Effector memory CD8-positive, alpha-beta T cell (primary cell): ENCODE measurements at places on chromosomes 12 and 14.
A peak's percentile ranks its signal among the peaks of the same experiment; 100 is the strongest.

DNA sequence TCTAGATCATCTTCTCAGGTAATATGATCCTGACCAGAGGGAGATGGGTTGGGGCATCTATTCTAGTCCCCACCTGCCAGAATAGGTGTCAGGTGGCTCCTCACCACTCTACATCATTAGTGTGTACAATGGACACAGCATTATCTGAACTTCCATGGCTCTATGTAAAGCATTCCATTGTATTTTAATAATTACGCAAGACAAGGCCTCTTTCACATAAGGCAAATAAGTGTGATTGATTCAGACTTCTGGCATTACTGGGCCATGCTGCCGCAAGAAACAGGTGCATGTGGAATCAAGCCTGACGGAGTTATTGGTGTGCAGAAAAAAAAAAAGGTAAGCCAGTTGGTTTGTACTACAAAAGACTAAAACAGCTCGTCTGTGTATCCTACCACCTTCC is 3.1 kb upstream of the DDHD1 start:
- DNase-seq = no peak

GRCh38 chr14:69887740-69888657 is 8.8 kb downstream of the SMOC1 start:
- DNase-seq = no peak

- DNase-seq = no peak
Observed at GRCh38 chr12:28811457-28811856, 337.6 kb upstream of the FAR2 start.

GRCh38 chr12:8446642-8447547 is 8.9 kb upstream of the CLEC6A start:
- DNase-seq = no peak

DNA sequence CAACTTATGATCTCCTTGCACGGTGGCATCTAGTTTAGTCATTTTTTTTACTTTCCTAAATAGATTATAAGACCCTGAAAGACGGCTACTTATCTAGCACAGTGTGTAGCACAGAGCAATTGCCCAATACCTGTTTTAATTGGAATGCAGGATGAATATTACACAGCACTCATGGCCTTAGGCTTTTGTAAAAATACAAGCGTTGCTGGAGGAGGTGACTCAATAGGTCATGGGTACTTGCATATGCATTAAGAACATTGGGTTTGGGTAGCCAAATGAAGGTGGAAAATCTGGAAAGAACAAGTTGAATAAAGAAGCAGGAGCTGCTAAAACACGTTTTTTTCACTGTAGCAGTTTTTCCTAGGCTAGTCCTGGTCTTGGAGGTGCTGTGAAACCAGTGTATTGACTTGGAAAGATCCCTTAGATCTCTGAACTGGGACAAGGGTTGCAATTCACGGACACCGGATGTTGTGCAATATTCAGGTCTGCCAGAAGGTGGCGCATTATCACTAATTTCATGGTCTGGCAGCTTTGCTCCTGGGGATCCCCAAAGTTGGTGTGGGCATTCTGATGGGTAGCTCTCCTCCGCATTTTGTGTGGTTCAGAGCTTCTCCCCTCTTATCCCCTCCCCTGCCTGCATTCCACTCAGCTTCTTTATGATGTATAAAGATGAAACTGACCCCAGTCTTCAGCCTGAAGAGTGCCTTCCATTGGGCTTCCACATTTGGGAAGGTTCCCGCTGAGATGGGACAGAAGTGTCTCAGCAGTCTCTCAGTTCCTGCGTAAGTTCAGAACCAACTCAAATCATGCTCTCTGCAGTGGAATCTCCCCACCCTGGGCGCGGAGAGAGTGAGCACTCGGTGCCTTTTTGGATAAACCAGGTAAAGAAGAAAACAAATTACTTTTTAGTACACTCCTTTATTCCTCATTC is 278.3 kb downstream of the NRXN3 start:
- DNase-seq = no peak

DNA sequence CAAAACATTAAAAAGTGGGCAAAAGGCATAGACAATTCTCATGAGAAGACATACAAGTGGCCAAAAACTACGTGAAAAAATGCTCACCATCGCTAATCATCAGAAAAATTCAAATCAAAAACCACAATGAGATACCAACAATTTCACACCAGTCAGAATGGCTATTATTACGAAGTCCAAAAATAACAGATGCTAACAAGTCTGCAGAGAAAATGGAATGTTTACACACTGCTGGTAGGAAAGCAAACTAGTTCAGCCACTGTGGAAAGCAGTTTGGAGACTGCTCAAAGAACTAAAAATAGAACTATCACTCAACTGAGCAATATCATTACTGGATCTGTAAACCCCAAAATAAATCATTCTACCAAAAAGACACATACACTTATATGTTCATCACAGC is 76.2 kb downstream of the PRKD1 start:
- no peak for DNase-seq

GRCh38 chr14:102554821-102555819 is 37.3 kb upstream of the RCOR1 start:
- DNase-seq = peak; percentile 43

- DNase-seq = no peak
Observed at GRCh38 chr12:88516811-88517210, 63.5 kb downstream of the KITLG start.

DNA sequence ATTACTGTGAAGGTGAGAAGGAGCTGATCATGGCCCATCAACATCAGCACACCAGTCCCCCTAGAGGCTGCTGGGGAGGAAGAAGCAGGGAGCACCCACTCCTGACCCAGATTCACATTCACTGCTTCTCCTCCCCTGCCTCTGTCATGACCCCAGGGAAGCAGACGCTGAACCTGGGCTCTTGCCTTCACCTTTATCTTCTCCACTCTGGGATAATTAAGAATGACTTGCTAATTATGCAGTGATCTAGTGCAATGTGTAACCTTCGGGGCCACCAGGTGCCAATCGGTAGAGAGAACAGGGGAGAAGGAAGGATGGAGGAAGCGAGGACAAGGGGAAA is 44.4 kb upstream of the IQSEC3 start:
- no peak for DNase-seq

DNA sequence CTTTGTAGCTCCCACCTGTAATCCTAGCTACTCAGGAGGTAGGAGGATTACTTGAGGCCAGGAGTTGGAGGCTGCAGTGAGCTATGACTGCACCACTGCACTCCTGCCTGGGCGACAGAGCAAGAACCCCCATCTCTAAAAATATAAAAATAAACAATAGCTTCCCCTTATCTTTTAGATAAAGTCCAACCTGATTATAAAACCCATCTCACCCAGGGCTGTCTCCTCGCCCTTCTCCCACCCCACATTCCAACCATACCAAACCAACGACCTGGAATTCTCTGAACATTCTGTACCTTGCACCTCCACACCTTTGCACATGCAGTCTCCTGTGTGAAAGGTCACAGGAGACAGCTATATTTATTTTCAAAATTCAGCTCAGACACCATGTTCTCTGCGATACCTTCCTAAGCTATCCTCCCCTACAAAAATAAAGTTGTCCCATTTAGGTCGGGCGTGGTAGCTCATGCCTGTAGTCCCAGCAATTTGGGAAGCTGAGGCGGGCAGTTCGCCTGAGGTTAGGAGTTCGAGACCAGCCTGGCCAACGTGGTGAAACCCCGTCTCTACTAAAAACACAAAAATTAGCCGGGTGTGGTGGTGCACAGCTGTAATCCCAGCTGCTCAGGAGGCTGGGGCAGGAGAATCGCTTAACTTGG is 7.7 kb downstream of the SLC7A7 start:
- no peak for DNase-seq

GRCh38 chr14:31530136-31530535 is 31.1 kb upstream of the NUBPL start:
- DNase-seq = no peak

- DNase-seq = no peak
Observed at GRCh38 chr14:59301354-59301753, 112.9 kb downstream of the DAAM1 start.

- no peak for DNase-seq
Observed at GRCh38 chr12:95511977-95512376, 38.0 kb downstream of the METAP2 start.

DNA sequence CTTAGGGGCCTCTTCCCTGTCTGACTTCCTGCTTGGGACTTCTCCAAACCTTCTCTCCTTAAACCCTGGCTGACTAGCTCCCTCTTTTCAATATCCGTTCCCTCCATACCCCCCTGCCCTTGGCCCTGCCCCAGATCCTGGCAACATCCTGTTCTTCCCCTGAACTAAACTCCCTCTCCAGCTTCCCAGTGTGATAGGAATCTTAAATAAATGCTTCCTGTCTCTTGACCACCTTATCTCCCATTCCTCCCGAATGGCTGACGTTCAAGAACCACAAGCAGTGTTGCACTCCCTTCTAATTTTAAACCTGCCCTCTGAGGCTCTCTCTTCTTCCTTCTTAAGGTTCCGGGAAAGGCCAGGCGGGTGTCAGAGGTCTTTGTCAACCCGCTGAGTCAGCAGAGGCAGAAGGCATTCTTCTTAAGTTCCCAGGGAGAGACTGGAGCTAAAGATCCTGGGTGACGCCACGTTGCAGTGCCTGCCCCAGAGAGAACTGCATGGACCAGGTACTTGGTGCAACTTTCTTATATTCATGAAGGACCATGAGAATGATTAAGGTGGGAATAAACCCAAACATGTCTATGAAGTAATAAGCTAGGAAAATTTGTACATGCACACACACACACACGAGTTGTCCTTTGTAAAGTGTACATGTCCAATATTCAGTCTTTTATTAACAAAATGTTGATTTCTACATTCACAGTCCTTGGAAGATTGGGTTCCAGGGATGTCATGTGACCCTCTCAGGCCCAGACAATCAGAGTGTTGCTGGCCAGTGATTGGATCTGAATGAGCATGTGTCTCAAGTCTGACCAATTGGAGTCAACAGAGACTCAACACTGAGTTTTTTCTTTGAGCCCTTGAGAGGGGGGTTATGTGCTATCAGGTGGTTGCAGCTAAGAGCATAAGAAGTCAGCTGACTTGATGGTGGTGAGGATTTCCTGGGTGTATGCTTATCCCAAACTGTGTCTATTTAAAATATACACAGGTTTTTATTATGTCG is 420.2 kb upstream of the TBX3 start:
- DNase-seq = no peak

DNA sequence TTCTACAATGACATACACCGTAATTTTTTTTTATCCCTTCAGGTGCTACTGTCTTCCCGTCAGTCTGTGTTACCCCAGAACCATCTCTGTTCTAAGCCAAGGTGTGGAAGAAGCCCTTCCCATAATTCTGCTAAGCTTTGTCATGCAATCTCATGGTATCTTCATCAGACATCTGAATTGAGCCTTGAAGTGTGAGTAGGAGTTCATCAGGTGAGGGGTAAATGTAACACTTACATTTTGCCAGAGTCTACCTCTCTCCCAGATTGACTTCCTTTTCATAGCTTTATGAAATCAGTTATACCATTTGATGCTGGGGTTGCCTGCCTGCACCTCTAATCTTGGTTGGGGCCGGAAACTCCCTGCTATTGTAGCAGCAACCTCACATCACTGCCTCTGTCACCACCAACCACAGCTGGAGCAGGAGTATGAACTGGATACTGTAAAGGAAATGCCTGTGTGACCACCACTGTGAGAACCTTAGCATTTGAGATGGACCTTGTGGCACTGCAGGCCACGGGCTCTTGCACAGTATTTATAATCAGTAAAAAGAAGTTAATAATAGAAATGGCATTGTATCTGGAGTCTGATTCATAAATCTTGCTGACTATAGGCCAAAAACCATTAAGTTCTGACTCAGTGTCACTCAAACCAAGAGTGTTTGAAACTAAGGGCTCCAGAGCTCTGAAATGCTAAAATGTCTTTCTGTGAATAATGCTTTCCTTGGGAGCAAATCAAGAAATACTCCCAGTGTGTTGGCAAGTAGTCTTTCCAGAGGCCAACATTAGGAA is 58.7 kb upstream of the STK38L start:
- no peak for DNase-seq

DNA sequence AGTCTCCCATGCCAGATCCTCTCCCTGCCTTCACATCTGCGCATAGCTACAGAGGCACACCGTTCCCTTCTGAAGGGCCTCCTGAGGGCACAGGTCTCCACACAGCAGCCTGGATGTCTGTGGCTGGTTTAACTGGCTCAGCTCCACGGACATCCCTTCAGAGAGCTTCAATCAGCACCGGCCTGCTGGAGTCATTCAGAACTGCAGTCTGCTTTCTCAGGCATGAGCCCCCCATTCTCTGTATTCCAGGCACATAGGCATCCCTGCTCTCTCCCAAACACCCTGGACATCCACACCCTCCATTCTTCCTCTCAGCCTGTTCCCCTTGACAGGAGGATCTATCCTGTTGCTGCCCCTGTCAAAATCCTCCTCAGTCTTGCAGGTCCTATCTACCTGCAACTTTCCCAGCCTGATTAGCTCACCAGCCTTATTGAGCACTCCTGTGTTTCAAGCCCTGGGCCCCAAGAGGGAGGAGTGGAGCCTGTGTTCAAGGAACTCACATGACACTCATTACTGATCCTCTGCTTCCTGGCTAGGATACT is 2.9 kb upstream of the DHRS2 start:
- DNase-seq = no peak

DNA sequence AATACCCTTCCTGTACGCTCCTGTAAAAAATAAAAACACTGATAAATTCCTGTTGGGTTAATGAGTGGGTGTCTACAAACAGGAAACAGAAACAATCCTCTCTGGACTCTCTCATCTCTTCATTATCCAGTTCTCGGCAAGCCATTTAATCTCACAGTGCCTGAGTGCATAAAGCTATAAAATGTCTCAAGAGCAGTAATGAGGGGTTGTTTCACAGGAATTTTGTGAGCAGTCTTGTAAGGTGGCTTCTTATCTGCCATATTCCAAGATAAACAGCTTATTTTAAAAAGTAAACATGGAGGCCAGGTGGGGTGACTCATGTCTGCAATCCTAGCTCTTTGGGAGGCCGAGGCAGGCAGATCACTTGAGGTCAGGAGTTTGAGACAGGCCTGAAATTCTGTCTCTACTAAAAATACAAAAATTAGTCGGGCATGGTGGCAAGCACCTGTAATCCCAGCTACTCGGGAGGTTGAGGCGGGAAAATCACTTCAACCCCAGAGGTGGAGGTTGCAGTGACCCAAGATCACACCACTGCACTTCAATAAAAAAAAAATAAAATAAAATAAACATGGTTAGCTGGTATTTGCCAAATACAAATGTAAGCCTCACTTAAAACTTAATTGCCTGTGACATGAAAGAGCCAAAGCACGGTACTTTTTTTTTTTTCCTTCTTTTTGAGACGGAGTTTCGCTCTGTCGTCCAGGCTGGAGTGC is 54.0 kb downstream of the CLIP1 start:
- no peak for DNase-seq

- DNase-seq = no peak
Observed at GRCh38 chr14:32817780-32818179, 120.9 kb upstream of the NPAS3 start.
